ENCODE measurements at places on chromosomes 4 and X.

DNA sequence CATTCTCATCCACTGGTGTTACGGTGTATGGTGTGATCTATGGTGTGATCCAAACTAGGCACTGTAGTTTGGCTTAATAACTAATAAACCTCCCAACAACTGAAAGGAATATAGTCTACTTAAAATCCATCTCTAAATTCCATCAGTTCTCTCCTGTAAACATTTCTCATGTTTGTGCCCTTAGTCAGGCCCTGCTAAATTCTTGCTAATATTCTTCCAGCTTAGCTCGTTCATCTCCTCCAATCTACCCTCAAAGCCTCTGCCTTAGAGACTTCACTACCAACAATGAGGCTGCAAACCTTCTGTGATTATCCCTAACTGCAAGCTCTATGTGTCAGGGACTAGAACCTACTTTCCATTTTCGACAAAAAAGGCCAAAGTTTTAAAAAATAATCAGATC is 28.1 kb downstream of the ZAR1 start:
- no peak for DNase-seq

GRCh38 chr4:169604131-169604900 is 8.1 kb downstream of the NEK1 start:
- DNase-seq: no peak

DNA sequence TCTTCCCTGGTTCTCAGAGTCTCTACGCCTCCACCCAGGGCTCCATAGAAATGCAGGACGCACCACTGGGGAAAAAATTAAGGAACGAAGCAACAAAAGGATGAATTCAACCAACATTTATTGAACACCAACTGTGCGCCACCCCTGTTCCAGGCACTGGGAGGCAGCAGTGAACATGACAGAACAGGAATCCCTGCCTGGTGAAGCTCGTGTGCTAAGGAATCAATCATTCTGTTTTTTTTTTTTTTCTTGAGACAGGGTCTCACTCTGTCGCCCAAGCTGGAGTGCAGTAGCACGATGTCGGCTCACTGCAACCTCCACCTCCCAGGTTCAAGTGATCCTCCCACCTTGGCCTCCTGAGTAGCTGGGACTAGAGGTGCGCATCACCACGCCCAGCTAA is 1.9 kb upstream of the FTSJ1 start:
- DNase-seq: no peak

DNA sequence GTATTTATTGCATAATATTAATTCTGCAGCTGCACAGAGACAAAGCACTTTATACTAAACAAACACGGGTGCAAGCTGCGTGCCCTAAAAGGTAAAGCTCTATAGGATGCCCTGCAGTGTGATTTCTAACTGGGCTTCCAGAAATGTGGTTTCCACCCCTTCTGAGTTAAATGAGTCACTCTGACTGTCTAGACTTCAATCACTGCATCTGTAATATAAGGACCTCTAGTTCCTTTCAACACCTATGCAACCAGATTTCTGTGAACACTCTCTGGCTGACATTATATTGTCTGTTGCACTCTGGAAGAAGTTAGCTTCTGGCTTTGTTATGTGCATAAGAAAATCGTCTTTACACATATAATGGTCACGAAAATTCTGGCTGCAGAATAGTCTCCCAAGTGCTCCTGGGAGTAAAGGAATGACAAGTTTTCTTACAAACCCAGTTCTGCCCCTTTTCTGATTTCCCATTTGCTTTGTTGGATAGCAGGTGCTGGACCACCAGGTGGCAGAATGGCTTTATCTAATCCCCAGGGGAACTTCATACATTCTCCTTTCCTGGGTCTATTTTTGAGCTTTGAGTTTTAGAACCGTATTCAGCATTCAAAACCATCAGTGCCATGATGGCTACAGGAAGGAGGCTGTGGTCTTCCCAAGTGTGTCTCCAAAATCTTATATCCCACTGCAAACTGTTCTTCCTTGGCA is 842.2 kb downstream of the STIM2 start:
- no peak for DNase-seq

- no peak for DNase-seq
These were observed 956.5 kb downstream of the FAT4 start for GRCh38 chr4:126271292-126271691.

DNA sequence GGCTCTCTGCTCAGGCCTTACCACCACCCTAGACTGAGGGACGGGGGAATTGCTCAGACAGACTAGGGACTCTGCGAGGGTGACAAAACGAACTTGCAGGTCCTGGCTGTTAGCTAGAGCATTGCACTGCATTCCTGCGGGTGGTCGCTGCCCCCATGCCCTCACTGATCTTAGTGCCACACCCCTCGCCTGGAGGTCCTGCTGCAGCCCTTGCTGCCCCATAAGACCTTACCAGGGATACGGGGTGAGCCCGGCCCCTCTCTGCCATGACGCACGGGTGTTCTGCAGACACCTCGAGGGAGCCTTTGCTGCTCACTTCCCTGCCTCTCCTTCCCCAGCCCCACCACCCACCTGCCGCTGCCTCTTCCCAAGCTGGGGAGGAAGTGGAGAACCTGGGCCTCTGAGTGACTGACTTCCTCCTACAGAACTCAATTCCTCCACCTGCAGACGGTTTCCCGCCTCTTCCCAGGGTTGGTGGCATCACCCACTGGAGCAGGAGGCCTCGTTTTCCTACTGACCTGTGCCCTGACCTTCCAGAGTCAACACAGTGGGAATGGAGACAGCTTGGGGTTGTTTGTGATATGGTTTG is 19.8 kb upstream of the TBC1D14 start:
- no peak for DNase-seq

DNA sequence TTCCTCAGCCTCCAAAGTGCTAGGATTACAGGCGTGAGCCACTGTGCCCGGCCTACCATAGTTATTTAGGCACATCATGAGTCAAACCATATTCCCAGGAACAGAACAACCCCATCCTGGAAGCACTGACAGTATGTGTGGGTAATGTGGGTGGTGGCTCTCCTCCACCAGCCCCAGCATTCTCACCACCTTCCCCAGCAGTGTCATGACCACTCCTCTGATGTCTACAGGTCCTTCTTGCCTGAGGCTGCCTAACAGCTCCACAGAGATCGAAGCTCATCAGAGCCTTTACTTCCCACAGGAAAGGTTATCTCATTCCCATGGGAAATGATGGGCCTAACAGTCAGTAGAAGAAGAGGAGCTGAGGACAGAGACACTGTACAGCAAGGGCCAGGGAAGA is 129.5 kb upstream of the GPC4 start:
- DNase-seq: no peak

GRCh38 chrX:130726661-130727060 is 176.3 kb downstream of the ENOX2 start:
- no peak for DNase-seq
